Endothelial cell (in vitro differentiated cells): ENCODE measurements at places on chromosomes 2 and 18.

DNA sequence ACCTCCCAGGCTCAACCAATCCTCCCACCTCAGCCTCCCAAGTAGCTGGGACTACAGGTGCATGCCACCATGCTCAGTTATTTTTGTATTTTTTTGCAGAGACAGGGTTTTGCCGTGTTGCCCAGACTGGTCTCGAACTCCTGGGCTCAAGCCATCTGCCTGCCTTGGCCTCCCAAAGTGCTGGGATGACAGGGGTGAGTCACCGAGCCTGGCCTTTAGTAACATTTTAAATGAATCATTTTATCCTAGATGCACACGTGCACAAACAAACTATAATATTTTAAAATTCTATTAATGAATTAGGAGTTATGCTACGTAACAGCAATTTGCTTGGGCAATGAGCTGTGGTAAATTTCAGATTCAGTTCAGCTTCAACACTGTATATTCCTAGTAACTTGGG, 862.5 kb upstream of the ID2 start:
- no peak for DNase-seq
- H3K27me3 ChIP-seq: peaks cover 3% of the 10 kb centered on the region
- no peak overlapping the region for H3K27ac ChIP-seq
- no peaks in the 10 kb centered on the region for H3K36me3 ChIP-seq

- no peak for DNase-seq
- H3K27me3 ChIP-seq: no peaks in the 10 kb centered on the region
- H3K4me3 ChIP-seq: no peak overlapping the region
- peaks cover 8% of the 10 kb centered on the region for H3K36me3 ChIP-seq
- H3K4me1 ChIP-seq: no peaks in the 10 kb centered on the region
- H3K27ac ChIP-seq: no peak overlapping the region
Observed at GRCh38 chr2:68506170-68506569, 38.8 kb downstream of the APLF start.

DNA sequence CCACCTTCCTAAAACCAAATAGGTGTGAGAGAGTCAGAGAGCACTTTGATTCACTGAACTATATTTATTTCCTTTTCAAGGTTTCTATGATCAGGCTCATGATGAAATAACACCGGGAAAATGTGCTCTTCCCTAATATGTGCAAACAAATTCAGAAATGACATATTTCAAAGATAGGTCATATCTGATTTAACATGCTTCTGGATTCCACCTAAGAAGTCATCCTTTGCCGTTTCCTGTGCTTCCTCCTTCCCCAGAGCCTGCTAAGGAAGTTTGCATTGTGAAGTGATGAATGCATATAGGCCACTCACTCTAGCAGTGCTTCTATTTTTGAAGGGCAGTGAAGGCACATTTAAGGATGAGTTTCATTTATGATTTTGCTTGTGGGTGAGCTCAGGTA, 327.6 kb downstream of the TDRD15 start:
- DNase-seq: no peak
- no peak overlapping the region for H3K27ac ChIP-seq
- H3K36me3 ChIP-seq: no peaks in the 10 kb centered on the region
- H3K27me3 ChIP-seq: no peaks in the 10 kb centered on the region
- peaks cover 22% of the 10 kb centered on the region for H3K4me1 ChIP-seq

DNA sequence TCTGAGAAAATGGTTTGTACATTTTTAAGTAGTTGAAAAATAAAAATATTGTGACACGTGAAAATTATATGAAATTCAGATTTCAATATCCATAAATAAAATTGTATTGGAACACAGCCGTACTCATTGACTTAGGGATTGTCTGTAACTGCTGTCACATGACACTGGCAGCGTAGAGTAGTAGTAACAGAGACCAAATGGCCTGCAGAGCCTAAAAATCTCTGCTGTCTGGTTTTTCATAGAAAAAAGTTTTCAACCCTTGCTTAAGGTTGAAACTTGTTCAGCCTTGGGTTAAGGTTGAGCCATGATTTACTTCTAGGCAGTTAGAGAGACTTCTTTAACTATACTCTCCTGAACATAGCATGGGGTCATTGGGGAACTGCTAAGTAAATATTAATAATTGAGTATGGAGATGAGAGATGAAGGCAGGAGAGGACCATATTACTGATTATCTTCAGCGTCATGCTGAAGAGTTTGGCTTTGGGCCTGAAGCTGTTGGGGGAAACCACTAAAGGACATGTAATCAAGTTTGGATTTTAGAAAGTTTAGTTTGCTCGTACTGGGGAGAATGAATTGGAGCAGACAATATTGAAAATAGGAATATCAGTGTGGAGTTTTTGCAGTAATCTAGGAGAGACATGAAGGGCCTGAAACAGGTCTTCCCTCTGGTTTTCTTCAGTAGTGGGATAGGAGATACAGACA, 16.2 kb downstream of the EML4 start:
- no peaks in the 10 kb centered on the region for H3K36me3 ChIP-seq
- H3K27ac ChIP-seq: no peak overlapping the region
- no peaks in the 10 kb centered on the region for H3K27me3 ChIP-seq
- H3K4me3 ChIP-seq: no peak overlapping the region
- DNase-seq: no peak
- H3K4me1 ChIP-seq: no peaks in the 10 kb centered on the region

- no peak for DNase-seq
- H3K27me3 ChIP-seq: no peaks in the 10 kb centered on the region
- H3K36me3 ChIP-seq: no peaks in the 10 kb centered on the region
Observed at GRCh38 chr2:204881655-204882054, 336.4 kb downstream of the PARD3B start.

- DNase-seq: no peak
- no peak overlapping the region for H3K4me3 ChIP-seq
- no peaks in the 10 kb centered on the region for H3K36me3 ChIP-seq
- no peaks in the 10 kb centered on the region for H3K4me1 ChIP-seq
- H3K27me3 ChIP-seq: no peaks in the 10 kb centered on the region
Observed at GRCh38 chr2:203830304-203831055, 37.1 kb upstream of the CTLA4 start.
